ENCODE measurements at places on chromosomes 16 and 17. TPM values are rescaled to one million over a fixed set of nuclear protein-coding genes. Genes with fewer than 3 reads are reported as not detected.

GRCh38 chr17:5962371-5962770 lies 107.8 kb upstream of the WSCD1 start:
- DNase-seq, result no peak
- no peaks in the 10 kb centered on the region for H3K36me3 ChIP-seq
- H3K27me3 ChIP-seq, result peaks cover 5% of the 10 kb centered on the region
- H3K4me3 ChIP-seq, result no peak overlapping the region

DNA sequence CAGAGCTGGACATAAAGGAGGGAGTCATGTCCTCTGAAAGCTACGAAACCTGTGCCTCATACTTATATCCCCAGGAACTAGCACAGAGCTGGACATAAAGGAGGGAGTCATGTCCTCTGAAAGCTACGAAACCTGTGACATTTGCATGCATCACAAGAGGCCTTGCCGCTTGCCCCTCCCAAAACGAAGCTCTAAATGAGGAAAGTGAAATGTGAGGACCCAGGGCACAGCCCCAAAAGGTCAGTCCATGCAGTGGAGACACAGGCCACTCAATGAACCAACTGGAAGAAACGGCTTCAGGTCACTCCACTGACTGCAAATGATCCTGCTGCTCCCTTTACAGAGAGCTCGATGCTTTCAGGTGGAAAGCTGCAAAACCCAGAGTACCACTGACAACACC lies 38.3 kb downstream of the COG7 start:
- DNase-seq, result no peak
- H3K4me1 ChIP-seq, result no peaks in the 10 kb centered on the region
- H3K27ac ChIP-seq, result no peak overlapping the region
- no peaks in the 10 kb centered on the region for H3K36me3 ChIP-seq
- H3K27me3 ChIP-seq, result no peaks in the 10 kb centered on the region

The ALOX12 gene
- not detected for polyA plus RNA-seq

The HP gene
- polyA plus RNA-seq, result not detected

The EMC8 gene
- 59.6 TPM for polyA plus RNA-seq

All from endothelial cell of umbilical vein (primary cell).